ENCODE measurements at places on chromosomes 5 and 9.

- DNase-seq, result peak; percentile 75
Measured at GRCh38 chr9:36194326-36195000, 3.7 kb downstream of the CLTA start.

- no peak for DNase-seq
Measured at GRCh38 chr5:153432583-153432982, 57.9 kb upstream of the GRIA1 start.

- DNase-seq, result no peak
Measured at GRCh38 chr5:71894091-71894490, 175.0 kb downstream of the CARTPT start.

GRCh38 chr5:79890930-79891249, 100.2 kb downstream of the MTX3 start:
- no peak for DNase-seq

DNA sequence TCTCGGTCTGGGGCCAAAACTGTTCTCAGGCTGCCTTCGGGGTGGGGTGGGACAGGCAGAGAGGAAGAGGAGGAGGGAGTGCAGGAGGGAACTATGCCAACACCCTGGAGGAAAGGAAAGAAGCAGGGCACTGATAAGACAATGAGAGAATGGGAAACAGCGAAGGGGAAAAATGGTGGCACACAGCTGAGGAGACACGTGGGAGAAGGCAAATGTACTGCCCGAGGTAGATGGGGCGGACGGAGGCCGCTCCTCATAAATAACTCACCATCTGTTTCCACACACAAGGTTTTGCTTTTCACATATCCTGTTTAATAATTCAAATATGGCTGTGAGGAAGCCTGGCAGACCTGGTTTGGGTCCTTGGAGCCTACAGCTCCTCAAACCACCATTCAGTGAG, 148.2 kb upstream of the LRRTM2 start:
- DNase-seq, result no peak

- DNase-seq, result no peak
Measured at GRCh38 chr5:55925712-55926111, 69.1 kb downstream of the IL6ST start.

All from renal cortical epithelial cell (primary cell).